AG04449 (cell line): ENCODE measurements at places on chromosomes 6 and 20.

- DNase-seq, result no peak
Measured at GRCh38 chr6:51571168-51571567, 516.2 kb downstream of the PKHD1 start.

- DNase-seq, result no peak
Measured at GRCh38 chr20:49476016-49476355, 6.5 kb downstream of the KCNB1 start.

DNA sequence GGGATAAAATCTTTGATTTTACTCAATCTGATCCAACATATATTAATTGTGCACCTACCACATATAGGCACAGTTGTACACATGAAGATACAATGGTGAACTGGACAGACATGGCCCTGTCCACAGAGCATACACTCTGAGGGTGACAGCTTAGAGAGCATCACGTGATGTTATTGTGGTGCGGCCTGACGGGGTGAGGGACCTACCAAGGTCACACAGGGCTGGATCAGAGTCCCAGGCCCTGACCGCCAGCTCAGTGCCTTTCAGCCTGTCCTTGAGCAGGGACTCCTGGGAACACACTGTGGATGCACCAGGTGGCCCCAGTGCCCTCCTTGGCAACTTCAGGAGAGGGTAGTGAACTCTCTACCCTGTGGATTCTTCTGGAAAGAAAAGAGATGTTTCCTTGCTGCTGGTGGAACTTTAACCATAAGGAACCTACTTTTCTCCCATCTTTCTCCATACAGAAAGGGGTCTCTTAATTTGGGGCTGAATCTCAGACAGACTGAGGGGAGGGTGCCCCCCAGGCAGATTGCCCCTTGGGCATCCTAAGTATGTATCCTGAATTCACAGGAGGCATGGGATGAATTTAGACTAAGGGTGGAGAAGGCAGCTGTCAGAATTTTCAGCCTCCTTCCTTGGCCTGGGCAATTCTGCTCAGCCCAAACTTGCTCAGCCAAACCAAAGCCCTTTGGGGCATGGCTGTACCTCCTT is 26.5 kb downstream of the PCK1 start:
- DNase-seq, result no peak

DNA sequence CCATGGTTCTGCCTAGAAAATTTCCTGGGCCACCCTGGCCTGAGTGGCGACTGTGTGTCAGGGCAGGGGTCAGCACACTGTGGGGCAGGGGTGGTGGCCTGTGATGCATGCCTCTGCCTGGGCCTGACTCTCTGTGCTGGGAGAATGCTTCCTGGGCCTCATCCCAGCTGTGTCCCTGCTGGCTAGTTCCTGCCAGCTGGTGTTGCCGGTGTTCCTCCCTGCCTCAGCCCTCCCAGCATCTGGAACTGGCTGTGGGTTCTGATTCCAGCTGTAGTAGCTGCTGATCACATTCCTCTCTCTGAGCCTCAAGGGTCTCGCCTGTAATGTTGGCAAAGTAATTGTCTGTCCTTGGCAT is 101.5 kb downstream of the SYCP2 start:
- no peak for DNase-seq

GRCh38 chr20:38143646-38144554 is 21.2 kb downstream of the TGM2 start:
- peak; percentile 84 for DNase-seq

GRCh38 chr6:118299457-118299856 is 248.6 kb upstream of the PLN start:
- no peak for DNase-seq

DNA sequence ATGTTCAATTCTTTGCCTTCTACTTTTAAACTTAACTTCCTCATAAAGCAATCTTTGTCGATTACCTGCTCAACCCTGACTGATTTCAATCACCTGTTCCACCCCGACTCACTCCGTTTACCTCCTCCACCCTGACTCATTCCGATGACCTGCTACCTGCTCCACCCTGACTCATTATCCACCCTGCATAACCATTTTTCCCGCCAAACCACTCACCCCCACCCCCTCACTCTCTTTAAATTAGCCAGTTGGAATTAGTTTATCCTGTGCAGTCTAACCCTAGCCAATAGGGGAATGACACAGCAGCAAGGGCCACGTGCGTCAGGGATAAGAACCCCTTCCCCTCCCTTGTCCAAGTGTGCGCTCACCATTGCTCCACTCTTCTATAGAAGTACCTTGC is 56.7 kb upstream of the MRAP2 start:
- DNase-seq, result no peak

DNA sequence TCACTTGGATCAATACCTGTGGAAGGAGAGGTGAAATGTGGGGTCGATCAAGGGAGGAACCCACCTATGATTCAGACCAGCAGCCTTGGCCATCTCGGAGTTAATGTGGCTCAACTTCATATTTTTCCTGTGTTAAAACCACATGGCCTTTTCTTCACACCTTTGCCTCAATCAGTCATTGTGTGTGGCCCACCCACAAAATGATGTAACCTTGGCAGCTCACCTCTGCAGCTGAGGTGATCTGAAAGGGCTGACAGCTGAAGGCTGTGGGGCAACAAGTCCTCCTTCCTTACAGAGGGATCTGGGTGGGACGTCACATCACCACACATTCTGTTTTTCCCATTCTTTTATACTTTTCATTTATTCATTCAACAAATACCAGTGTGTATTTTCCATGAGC is 357.1 kb upstream of the HSF2 start:
- DNase-seq, result no peak
